Activated CD4-positive, alpha-beta T cell treated with anti-CD3 and anti-CD28 coated beads for 4 hours (primary cell): ENCODE measurements at places on chromosomes 2 and 18.

GRCh38 chr2:198546122-198546521 lies 741.7 kb downstream of the PLCL1 start:
- no peak for DNase-seq

DNA sequence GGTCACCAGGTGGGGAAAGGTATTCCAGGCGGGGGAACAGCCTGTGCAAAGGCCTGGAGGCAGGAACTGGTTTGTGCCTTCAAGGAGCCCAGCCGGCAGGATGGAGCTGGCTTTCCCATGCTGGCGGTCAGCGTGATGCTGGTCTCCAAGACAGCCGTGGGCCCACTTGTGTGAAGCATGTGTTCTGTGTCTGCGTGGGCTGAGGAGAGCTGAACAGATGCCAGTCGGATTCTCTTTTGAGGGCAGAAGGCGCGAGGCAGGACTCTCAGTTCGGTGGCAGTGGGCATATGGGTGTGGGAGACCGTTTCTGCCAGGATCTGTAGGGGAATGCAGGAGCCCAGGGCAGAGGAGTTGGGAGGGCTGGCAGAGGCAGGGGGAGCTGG lies 191.6 kb downstream of the TWIST2 start:
- no peak for DNase-seq

GRCh38 chr2:133835821-133836619 lies 267.8 kb upstream of the NCKAP5 start:
- DNase-seq: no peak

GRCh38 chr2:150167711-150168110 lies 319.8 kb downstream of the RND3 start:
- DNase-seq: no peak

- DNase-seq: no peak
These were observed 146.8 kb upstream of the KCNJ3 start for GRCh38 chr2:154551649-154552048.

DNA sequence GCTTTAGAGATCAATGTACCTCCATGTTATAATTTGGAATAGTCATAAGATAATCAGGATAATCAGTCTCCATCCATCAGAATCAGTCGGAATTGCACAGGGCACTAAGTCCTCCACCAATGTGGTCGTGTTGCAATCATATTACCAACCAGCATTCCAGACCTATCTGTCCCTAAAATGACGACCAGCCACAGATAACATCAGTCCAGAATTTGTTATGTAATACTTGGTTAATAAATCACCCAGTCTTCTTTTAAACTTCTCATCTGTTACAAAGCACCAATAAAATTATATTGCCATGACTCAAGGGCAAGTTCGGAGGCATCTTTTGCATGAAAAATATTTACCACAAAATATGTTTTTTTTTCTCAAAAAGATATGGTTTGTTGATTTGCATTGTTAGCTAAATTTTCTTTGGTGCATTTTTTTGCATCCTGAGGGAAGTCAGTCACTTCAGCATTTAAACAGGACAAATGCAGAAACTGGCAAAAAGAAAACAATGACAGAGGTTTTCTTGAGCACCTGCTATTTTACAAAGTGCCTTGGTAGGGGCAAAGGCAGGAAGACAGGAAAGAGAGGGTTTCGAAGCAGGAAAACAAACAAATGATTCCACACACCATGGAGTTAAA lies 29.3 kb downstream of the PIEZO2 start:
- DNase-seq: no peak

DNA sequence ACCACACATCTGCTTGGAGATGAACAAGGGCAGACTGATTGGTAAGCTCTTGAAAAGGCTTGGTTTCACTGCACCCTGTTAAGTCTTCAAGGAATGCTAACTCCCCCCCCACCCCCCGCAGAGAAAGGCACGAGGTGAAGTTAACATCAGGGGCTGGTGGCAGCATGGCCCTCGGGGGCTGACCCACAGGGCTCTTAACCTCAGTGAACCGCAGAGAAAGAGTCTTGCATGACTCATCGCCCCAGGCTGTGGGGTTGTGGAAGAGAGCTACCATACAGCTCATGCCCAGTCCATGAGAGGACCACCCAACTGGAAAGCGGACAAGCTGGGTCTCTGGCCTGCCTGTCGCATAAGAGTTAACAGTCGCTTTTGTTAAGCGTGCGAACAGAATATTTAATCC lies 10.6 kb upstream of the CEP68 start:
- no peak for DNase-seq

GRCh38 chr18:51251625-51252024 lies 54.1 kb upstream of the MEX3C start:
- DNase-seq: no peak

GRCh38 chr18:37762076-37762621 lies 196.6 kb upstream of the CELF4 start:
- DNase-seq: no peak

DNA sequence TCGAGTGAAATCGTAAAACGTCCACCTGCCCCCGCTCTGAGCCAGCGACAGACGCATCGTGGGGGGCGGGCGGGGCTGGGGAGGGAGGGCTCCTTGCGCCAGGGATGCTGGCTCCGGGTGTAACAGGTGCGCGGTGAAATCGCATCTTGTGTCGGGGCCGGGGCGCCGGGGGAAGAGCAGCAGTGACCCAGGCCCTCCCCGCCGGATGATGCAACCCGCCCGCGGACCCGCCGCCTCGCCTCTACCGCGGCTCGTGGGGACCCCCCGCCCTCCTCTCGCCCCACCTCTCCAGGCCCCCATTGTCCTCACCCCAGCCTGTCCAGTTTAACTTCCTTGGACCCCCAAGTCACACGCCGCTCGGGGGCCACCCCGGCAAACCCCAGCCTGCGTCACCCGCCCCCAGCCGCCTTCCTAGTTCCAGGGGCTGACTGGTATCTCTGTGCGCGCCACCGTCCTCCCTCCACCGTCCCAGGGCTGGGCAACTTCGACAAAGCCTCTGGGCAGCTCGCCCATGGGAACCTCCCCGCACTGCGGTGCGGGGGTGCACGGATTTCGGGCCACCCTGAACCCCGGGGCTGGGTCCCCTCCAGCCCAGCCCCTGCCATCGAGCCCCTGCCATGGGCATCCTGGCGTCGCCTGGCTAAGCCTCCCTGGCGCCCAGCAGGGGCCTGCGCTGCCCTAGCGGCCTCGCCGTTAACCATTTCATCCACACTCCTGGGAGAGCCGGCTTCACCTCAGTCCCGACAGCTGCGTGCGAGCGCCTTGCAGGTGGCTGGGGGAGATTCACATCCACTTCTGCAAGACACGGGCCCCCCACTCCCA lies 799 bp upstream of the KIF1A start:
- peak; percentile 16 for DNase-seq

GRCh38 chr2:199734011-199734410 lies 117.0 kb downstream of the FTCDNL1 start:
- DNase-seq: no peak

DNA sequence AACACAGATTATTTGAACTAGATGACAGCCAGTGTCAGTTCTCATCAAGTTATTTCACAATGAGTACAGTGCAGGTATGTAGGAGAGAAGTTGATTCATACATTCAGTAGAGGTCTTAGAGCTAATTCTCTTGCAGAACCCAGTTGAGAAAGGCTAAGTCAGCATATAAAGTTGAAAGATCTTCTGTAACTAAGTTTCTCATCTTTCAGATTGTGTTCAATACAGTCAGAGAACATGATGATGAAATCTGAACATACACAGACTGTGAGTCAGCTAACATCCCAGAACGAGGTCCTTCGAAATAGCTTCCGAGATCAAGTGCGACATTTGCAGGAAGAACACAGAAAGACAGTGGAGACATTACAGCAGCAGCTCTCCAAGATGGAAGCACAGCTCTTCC lies 41.9 kb upstream of the LIMS1 start:
- DNase-seq: no peak
